ENCODE measurements at places on chromosomes 6 and 20.
A peak's percentile ranks its signal among the peaks of the same experiment; 100 is the strongest.

GRCh38 chr6:148261470-148261869 lies 81.2 kb upstream of the SASH1 start:
- DNase-seq = no peak

DNA sequence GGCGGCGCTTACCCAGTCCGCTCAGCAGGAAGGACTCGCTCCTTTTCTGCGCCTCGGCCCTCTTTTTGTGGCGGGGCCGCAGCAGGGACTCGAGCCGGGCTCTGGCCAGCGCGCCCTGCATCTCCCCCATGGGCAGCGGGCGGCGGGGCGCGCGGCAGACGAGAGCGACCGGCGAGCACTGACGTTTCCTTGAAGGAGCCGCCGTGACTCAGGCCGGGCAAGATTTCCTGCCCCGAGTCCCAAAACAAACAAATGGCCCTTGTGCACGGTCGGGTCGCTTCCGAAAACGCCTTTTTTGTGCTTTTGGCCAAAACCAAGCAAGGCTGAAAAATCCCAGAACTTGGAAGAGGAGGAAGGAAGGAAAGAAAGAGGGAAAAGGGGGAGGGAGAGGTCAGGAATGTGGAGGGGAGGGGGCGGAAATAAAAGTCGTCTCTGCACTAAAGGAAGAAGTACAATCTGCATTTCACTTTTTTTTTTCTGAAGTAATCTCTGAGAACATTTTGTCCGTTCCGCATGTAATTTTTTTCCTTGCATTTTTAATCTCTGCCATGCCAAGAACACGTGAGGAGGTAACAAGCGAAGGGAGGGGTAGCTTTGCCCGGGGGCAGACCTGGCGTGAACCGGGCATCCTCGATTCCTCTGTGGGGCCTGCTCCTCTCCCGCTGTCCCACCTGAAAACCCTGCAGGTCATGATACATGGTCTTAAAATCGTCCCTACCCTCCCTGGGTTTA lies 123.3 kb upstream of the SLC2A12 start:
- DNase-seq = no peak

- no peak for DNase-seq
Measured at GRCh38 chr20:17614812-17615644, 45.2 kb downstream of the DSTN start.

DNA sequence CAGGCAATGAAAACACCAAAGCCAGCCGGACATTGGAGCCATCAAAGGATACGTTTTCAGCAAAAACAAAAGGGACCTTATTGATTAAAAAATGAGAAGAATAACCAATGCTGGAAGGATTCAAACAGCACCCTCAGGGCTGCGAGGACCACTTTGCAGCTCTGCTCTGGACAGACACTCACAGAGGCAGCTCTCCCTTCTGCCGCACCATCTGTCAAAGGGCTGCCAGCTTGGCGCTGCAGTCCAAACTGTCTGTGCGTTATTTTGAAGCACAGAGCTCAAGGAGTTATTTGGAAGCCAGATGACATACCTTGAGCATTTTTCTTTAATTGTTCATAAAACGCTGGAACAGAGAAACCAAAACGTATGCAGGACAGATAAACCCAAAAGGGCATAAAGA lies 85.2 kb downstream of the KIF16B start:
- no peak for DNase-seq

DNA sequence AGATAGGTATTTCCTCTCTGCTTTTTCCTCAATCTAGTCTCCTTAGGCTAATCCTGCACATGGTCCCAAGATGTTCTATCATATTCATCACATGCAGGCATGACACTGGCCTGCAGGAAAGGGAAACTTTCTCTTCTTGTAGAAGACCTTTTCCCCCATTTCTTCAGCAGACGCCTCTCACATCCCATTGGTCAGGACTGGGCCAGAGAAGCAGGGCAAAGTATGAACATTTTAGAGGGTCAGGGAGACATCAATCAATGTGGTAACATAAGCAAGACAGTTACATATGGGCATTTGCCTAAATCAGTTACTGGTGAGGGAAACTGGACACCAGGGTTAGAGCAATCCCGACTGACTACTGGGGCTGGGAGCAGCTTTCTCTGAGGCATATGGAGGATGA lies 90.1 kb downstream of the CRYBG1 start:
- no peak for DNase-seq

GRCh38 chr6:170128346-170128745 lies 162.5 kb downstream of the DLL1 start:
- no peak for DNase-seq

DNA sequence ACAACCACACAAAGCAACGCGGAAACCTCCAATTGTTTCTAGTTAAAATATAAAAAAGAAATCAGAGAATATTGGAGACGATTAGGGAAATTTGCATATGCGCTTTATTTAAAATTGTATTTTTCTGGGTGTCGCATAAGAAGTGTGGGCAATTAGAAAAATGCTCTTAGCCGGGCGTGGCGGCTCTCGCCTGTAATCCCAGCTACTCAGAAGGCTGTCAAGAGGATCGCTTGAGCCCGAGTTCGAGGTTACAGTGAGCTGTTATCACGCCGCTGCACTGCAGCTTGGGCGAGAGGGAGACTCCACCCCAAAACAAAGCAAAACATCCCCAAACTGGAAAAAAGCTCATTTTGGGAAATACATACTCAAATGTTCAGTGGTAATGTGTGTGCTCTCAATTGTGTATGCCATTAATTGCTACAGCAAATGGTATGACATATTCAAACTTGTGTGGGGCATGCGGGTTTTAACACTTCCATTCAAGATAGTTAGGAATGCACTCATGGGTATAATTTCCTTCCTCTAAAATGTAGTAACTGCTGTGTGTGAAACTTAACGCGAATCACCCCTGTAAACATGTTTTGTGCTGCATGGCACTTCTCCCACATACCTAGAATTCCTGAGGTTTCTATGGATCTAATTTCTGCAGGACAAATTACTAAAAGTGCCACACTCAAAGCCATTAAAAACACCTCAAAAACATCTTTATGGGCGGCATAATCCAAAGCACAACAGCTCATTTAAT lies 54.7 kb upstream of the HFE start:
- DNase-seq = no peak

DNA sequence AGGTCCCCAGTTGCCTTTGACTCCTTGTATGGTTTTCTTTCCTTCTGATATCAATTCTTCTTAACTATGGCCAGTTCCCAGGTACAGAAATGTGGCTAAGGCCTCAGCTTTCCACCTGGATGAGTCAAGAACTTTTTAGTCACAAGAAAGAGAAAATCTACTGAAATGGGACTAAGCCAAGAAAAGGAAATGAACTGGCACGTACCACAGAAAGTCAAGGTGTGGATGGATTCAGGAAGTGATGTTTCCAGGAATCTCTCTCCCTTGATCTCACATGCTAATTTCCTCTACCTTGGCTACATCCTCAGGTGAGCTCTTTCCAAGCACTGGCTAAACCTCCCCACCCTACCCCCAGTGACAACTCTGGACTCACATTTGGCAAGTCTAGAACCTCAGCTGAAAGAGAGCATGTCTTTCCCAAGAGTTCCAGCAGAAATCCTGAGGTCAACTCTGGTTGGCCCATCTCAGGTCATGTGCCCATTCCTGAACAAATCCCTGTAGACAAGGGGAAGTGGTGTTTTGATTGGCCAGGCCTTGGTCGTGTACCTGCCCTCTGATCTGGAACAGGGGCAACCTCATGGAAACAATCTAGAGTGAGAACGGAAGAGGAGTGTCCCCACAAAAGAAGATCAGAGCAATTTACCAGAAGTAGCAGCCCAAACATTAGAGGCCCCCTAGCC lies 205.3 kb downstream of the NFATC2 start:
- DNase-seq = no peak

GRCh38 chr20:51941503-51941902 lies 139.2 kb upstream of the SALL4 start:
- DNase-seq = no peak

GRCh38 chr6:14305624-14306023 lies 188.1 kb downstream of the CD83 start:
- DNase-seq = no peak

DNA sequence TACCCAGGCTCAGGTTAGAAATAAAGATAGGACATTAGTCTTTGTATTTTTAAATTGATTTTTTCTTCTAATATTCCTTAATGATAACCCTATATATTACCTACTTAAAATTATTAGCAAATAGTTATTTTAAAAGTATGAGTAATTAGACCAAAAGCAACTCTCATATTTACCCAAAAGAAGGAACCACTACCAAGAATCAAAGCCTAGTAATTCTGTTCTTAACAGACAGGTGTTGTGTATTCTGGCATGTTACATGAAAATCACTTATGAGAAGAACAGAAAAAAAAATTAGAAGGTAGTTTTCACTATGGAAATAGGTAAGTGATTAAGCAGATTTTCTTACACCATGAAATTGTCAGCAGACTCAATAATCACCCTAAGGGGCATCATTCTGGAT lies 105.1 kb downstream of the ATG5 start:
- DNase-seq = no peak

GRCh38 chr20:41408156-41408794 lies 41.7 kb upstream of the EMILIN3 start:
- no peak for DNase-seq

DNA sequence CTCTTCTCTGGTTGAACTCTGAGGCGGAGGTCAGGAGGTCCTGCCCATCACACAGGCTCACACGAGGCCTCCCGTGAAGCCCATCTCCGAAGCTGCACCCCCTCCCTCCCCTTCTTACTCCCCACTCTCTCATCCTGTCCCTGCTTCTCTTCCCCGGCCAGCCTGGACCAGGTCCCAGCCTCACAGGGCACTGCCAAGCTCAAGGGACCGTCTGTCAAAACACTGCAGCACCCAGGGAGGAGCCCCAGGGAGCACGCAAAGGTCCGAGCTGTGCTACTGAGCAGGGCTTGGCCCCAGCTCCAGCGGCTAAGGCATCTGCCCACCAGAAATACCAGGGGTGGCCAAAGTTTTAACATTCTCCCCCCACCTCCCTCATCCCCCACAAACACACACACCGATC lies 70.0 kb downstream of the PSMG4 start:
- no peak for DNase-seq

DNA sequence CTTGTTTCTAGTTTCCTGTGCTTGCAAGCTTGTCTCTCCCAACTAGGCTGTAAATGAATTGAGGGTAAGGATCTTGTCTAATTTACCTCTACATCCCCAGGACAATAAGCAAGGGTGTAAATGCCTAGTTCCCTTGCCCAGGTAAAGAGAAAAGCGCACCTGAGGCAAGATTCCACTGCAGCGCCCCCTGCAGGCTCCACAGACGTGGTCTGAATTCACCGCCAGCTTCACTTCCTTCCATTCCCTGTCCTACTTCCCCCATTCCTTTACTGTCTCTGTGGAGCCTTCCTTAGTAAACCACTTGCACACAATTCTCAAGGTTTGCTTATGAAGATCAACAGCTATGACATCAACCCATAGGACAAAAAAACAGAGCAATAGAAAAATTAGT lies 42.3 kb downstream of the ANKEF1 start:
- peak; percentile 11 for DNase-seq

GRCh38 chr20:44589537-44589936 lies 7.2 kb downstream of the PKIG start:
- DNase-seq = no peak

GRCh38 chr6:64072686-64073085 lies 437.1 kb downstream of the PHF3 start:
- DNase-seq = no peak

DNA sequence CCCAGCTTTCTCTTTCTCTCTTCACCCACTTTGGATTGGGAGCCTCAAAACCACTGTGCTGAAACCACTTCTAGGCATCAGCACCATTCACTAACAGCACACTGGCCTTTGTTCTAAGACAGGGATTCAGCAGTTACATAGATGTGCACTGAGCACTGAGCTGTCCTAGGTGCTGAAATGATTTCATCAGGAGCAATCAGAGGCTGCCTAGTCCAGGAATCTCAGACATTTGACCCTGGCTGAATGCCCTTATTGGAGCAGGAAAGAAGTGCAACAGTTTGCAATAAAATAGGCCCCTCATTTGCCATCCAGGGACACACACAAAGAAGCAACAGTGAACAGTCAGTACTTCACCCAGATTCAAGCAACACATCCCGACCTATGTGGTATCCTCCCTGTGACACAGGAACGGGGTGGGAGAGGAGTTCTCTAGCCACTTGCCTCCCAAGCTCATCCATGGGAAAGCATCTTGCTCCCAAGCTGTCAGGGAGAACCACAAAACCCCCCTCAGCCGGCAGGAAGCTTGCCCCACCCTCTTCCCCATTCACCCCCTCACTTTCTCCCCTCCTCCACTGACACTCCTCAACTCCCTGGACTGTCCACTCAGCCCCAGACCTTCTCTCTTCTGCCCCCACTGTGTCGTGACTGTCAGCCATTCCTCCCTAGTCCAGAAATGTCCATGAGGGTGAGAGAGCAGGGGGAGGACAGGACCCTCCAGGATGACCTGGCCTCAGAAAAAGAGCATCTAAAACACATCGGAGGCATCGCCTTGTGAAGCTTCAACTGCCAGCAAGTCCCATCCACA lies 304.4 kb downstream of the PREX1 start:
- peak; percentile 76 for DNase-seq

DNA sequence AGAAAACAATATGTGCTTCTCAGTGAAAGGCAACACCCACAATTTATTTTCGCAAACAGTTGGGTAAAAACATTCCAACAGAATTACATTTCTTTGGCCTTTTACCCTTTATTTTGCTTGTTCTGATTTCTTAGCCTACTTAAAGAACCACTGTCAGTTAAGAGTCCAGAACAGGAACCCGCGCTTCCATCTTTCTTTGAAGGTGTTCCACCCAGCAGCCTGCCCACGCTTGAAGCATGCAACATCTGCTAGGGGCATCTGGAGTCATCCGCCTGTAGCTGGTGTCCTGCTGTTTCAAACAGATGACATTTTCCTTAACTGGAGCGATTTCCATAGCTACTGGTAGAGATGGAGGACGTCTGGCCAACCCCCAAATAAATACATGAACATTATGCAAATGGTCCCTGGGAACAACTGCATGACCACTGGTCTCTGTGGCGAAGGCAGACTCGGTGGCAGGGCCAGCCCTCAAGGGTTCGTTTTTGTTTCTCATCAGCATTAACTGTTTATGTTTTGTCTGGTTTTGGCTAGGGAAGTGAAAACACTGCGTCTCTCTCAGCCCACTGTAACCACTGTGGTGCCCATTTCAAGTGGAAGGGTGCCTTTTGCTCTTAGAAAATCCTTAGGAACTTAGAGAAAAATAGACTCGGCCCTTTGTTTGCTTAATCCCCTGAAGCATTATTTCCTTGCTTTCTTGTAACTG lies 51.6 kb downstream of the LAMA4 start:
- no peak for DNase-seq

DNA sequence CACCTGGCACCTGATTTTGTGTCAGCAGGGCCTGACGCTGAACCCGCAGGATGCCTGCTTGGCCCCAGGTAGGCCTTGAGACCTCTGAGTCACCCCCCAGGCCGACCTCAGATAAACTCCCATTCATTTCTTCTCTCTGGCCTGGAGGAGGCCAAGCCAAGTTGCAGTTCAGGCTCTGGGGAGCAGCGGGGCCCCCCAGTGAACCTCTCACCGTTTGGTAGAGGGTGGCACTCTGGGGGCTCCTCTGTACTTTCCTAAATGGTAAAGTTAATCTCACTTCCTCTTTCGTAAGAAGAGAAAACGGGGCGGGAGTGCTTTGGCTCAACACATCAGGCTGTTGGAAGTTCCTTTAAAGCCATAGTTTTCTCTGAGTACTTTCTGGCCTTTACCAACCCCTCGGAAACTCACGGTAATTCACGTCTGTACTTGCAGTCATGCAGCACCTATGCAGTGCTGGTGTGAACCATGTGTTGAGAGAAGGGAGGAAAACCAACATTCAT lies 2.8 kb downstream of the SIRPA start:
- no peak for DNase-seq

Measured in nephron progenitor cell (in vitro differentiated cells).